DMS79 treated with DMSO at 0.1 percent for 48 hours (cell line): ENCODE measurements at places on chromosomes 11 and 22.

GRCh38 chr11:122074022-122074421 is 42.0 kb downstream of the BLID start:
- DNase-seq: no peak

- no peak for DNase-seq
Observed at GRCh38 chr11:86941077-86941870, 13.9 kb downstream of the FZD4 start.

GRCh38 chr11:62269654-62270278 is at the start of gene SCGB2A2:
Gene SCGB2A2, plus strand, starts transcription at chr11:62270158. Its CDS starts 59 bp downstream, at chr11:62270217.
- no peak for DNase-seq

GRCh38 chr22:19876314-19876940 is 21.8 kb upstream of the GNB1L start:
- DNase-seq: no peak

- DNase-seq: no peak
Observed at GRCh38 chr11:35363854-35364780, 55.2 kb downstream of the SLC1A2 start.
